Activated CD8-positive, alpha-beta memory T cell treated with anti-CD3 and anti-CD28 coated beads for 1 hour (primary cell): ENCODE measurements at places on chromosomes 6 and 20.

DNA sequence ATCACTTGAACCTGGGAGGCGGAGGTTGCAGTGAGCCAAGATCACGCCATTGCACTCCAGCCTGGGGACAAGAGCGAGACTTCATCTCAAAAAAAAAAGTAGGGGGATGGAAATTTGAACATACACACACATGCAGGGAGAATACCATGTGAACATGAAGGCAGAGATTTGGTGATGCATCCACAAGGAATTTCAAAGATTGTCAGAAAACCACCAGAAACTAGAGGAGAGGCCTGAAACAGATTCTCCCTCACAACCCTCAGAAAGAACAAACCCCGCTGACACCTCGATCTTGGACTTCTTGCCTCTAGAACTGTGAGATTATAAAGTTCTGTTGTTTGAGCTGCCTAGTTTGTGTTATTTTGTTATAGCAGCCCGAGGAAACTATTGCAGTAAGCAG, 125.5 kb downstream of the GPX5 start:
- DNase-seq: no peak

DNA sequence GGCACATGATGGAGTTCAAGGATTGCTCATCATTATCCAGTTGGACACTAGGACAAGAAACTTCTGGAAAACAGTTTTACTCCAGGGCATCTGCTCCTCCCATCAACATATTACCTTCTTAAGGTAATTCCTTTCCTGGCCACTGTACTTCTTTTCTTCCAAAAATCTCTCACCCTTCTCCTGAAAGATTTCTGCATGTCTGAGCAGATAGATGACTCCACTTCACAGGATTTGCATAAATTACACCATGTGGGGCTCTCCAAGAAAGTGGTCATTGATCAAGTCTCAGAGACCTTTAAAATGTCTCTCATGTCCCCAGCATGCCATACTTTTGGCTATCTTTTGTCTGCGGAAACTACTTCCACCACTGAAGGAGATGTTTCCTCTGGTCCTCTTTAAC, 103.2 kb upstream of the TNFAIP3 start:
- DNase-seq: no peak

- DNase-seq: no peak
These were observed 277.0 kb downstream of the CDKAL1 start for GRCh38 chr6:20811109-20811761.

GRCh38 chr20:50588034-50588736, 78.0 kb downstream of the PTPN1 start:
- DNase-seq: peak; percentile 28

DNA sequence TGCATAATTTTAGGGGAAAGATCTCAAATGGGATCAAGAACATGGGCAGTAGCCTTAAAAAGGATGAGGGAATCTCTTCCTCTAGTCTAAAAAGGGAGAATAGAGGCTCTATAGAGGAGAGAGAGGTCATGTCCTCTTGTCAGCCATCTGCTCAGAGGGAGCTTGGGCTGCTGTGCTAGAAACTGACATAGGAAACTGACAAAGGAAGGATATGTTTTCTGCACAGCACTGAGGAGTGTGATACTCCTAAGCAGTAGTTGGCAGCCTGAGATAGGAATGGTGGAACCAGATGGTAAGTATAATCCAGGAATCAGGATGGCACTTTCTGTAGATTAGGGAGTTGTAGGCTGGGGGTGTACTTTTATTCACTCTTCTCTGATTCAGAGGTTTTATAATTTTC, 59.2 kb downstream of the PTPRA start:
- no peak for DNase-seq

- DNase-seq: no peak
These were observed 101.2 kb upstream of the TIAM2 start for GRCh38 chr6:154893917-154894316.

GRCh38 chr20:48728042-48728825, 99.6 kb downstream of the PREX1 start:
- no peak for DNase-seq

DNA sequence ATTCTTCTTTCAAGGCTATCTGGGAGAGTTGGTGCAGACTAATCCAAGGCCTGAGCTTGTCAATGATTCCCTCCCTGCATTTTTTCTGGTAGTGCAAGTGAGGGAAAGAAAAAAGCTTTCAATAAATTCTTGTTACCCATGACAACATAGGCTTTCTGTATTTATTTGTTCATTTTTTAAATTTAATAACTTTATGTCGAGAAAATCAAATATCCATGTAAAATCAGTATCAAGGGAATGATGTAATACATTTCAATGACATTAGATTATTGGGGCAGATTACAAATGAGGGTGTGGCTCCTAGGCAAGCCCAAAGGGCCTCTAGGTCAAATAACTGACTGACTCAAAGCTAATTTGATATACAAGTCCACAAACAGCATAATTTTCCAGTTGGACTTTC, 104.0 kb downstream of the GJA1 start:
- no peak for DNase-seq
